ENCODE measurements at places on chromosomes 2 and 18.

GRCh38 chr2:216792222-216793021, 67.4 kb downstream of the TNP1 start:
- DNase-seq, result no peak

GRCh38 chr2:32135409-32135808, 30.3 kb upstream of the SLC30A6 start:
- DNase-seq, result no peak

DNA sequence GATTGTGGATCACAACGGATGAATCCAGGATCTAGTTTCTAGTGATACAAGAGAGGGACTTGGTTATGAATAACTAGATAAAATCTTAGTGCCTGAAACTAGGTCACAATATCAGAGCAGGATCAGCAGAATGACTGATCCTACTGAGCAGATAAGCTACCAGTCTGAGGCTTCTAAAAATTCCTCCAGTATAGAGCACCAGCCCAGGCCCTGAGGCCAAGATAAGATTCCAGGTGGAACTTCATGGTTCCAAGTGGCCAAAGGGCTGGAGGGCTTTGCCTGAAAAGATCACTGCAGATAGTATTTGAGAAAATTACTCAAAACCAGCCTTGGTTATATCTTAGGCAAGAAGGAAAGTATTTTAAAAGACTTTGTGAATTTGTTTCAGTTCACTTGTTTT, 162.4 kb downstream of the GREB1L start:
- no peak for DNase-seq

- DNase-seq, result no peak
Measured at GRCh38 chr2:239580199-239580527, 179.3 kb upstream of the HDAC4 start.

DNA sequence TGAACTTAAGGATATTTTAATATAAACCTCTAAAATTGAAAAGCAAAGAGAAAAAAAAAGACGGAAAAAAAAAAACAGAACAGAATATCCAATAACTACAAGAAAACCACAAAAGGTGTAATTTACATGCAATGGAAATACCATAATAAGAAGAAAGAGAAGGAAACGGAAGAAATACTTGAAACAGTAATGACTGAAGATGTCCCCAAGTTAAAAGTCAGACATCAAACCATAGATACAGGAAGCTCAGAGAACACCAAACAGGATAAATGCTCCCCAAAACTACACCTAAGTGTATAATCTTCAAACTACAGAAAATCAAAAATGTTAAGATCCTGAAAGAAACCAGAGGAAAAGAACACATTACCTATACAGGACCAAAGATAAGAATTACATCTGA, 39.2 kb downstream of the FBXO15 start:
- DNase-seq, result no peak

DNA sequence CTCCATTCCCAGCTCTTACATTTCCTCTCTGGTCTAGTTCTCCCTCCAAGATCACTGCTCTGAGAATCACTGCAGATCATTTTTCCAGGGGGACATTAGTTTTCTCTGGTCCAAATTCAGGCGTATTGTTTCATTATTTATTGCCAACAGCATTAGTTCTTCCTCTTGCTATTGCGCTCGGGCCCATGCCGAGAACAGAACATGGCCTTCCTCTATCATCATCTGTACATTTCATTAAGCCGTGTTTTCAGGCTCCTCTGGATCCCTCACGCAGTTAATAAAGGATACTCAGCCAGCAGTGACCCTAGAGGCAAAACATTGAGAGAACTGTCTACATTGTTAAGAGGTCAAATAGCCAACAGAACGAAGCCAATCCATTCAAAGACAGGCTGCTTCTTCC, 63.9 kb downstream of the CCBE1 start:
- DNase-seq, result peak; percentile 52

- DNase-seq, result no peak
Measured at GRCh38 chr2:176090862-176091261, 1.7 kb upstream of the HOXD13 start.

GRCh38 chr18:9531791-9532410, 56.6 kb downstream of the RALBP1 start:
- DNase-seq, result no peak

- no peak for DNase-seq
Measured at GRCh38 chr2:42844366-42844765, 52.0 kb upstream of the HAAO start.

GRCh38 chr18:75391279-75392225, 36.0 kb downstream of the SMIM21 start:
- DNase-seq, result peak; percentile 51

DNA sequence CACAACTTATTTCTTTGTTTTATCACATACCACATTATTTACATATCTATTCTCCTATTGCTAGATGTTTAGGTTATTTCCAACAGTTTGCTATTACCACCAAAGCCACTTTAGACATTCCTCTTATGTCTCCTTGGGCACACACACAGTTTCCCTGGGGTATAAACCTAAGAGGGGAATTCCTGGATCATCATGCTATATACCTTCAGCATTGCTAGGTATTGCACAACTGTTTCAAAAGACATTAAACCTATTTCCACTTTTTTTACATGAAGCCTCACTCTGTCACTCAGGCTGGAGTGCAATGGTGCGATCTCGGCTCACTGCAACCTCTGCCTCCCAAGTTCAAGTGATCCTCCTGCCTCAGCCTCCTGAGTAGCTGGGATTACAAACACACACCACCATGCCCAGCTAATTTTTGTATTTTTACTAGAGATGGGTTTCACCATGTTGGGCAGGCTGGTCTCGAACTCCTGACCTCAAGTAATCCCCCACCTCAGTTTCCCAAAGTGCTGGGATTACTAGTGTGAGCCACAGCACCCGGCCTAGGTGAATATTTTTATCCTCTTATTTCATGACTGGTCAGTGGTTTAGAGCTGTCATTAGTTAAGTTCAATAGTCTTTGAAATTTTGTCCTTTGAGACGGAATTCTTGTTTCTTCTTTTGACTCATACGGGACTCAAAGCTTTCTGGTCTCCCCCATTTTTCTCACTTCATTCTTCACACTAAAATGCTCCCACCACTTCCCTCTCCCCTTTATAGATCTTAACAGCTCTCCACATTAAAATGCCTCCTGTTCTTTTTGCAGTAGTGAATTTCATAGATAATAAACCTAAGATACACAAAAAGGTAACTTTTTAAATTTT, 30.3 kb downstream of the SULT1C4 start:
- no peak for DNase-seq

- DNase-seq, result no peak
Measured at GRCh38 chr2:60958361-60958760, 59.2 kb upstream of the PEX13 start.

GRCh38 chr2:54497763-54498680, 41.9 kb downstream of the SPTBN1 start:
- DNase-seq, result peak; percentile 50

DNA sequence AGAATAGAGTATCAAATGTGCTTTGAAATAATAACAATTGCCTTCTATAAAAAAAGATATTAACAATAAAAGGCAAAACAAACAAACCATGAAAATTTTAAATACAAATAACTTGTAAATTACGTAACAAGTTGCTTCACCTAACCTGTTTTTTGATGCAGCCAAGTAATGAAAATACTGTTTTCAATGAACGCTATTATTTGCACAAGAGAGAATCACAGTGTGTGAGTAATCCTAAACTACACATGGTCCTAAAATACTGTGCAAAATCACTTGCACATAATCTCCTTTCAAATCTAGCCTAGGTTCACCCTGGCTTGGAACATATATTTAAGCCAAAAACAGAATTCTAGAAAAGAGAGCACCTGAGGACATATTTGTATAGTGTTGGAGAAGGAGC, 98.9 kb downstream of the CCDC148 start:
- DNase-seq, result no peak

DNA sequence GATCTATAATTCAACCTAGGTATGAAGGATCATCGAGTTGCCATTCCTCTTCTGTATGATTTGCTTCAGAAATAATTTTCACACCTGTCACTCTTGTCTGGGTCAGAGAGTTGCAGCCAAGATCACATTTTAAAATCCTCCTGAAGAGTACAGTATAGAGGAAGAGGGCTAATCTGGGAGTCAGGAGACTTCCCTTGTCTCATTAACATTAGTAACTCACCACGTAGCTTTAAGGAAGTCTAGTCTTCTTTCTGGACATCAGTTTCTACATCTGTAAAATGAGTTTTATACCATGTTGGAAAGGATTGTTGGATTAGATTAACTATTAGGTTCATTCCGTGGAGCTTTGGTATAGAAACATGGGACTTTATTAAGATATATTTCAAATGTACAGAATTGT, 109.4 kb downstream of the TDRD15 start:
- no peak for DNase-seq

- DNase-seq, result no peak
Measured at GRCh38 chr18:57906852-57907251, 103.7 kb upstream of the ATP8B1 start.

DNA sequence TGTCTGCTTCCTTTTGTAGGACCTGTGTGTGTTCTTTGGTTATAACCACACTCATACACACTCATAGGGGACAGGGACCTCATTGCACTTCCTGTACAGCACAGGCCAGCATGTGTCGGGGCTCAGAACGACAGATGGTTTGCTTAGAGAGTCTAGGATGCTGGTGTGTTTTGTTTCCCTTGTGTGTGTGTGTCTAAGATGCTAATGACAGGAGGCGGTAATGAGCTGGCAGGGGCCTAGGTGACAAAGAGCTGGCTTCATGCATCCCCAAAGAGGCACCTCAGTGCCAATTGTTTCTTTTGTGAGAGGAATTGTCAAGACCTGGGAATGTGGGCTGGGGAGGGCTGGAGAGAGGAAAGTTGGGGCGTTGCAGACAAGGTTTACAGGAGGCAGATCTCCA, 66.6 kb downstream of the CELF4 start:
- no peak for DNase-seq

GRCh38 chr2:165864296-165864695, 70.2 kb upstream of the GALNT3 start:
- no peak for DNase-seq

DNA sequence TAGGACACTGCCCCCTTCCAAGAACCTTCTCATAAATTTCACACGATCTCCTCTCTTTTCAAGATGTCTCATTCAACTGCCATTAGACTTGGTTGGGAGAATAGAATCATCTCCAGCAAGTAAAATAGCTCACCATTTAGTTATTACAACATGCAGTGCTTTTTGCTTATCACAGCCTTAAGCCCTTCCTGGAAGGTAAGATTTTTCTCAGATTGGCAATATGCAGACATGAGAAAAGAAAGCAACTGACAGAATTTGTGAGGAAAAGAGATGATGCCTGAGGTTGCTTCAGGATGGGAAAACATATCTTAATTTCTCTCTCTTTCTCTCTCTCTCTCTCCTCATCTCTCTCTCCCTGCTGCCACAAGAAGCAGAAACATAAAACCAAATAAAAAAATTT, 855.1 kb upstream of the ACVR2A start:
- no peak for DNase-seq

DNA sequence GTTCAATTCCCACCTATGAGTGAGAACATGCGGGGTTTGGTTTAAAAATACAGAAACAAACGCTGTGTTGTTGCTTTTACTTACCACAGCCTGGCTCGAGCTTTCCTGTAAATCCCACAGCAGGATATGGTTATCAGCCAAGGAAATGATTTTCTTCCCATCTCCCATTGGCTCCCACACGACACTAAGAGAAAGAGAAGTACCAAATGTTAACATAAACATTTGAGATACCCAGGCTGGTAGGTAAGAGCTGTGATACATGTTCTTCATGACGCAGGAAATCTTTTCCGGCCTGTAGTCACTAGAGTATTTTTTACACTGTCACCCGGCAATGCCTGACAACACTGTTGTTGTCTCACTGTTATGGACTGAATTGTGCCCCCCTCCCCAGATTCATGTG, 163.6 kb downstream of the EIPR1 start:
- DNase-seq, result no peak

- no peak for DNase-seq
Measured at GRCh38 chr2:137928547-137929518, 35.4 kb upstream of the HNMT start.

DNA sequence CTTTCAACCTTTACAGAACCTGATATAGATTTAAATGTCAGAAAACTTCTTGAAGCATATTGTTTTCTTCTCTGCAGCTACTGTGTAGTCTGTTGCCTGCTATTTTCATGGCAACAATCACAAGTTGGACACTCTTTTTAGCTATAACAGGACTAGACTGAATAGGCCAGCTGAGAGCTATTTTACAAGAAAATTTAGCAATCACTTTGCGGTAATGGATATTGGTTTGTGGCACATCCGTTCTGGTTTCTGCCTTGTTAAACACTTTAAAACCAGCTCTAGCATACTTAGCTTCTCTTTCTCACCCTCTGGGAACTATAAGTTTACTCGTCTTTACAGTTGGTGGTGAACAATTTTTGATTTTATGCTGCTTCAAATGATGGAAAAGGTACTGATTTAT, 125.7 kb downstream of the MAP2 start:
- no peak for DNase-seq

DNA sequence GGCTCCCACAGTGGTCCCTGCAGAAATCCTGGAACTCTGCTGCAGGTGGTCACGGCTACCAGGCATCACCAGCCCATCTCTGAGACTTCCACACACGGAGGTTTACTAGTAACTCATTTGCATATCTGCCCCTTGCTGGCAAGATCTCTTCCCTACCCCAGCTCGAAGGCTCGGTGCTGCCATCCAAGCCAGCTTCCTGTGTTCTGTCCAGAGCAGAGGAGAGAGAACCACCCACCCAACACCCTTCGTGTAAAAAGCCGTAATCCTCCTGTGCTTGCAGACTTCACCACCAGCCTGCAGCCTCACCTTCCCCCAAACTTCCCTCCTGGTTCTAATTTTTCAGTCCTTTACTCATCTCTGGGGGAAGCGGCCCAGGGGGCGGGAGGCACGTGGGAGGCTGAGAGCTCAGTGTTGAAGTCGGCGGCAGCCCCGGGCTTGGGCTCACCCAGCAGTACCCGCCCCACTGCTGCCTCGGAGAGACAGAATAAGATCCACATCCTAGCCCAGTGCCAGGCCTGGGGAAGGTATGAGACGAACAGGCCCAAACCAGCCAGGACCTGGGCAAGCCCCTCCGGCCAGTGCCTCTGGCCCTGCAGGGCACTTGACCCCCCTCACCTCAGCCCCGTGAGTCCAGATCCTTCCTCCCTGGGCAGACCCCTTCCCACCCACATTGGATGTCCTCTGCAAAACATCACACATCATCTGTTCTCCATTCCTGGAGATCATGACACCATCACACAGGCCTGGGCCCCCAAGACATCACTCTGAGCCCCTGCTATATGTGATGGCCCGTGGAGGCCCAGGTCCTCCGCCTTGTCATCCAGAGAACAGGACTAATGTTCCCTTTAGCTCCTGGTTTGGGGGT, 145.8 kb upstream of the ID2 start:
- no peak for DNase-seq

GRCh38 chr2:86237172-86237571, 37.9 kb downstream of the MRPL35 start:
- DNase-seq, result no peak

DNA sequence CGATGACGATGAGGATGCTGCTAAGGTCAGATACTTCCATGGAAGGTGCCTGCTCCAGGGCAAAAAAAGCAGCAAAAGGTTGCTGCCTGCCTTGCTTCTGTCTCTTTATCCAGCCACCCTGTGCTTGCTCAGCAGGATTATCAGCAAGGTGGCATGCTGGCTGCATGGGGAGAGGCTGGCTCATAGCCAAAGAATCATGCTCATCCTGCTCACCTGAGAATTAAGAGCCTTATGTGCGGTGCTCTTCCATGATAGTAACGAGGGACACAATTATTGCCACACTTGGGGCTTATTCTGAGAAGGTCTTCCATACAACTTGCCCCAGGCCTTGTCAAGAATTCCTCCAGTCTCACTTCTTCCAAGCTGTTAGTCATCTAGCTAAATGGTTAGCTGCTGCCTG, 60.4 kb upstream of the SEC11C start:
- DNase-seq, result no peak
